ENCODE measurements at places on chromosomes 11 and 22.
A peak's percentile ranks its signal among the peaks of the same experiment; 100 is the strongest.

GRCh38 chr11:2313051-2313951 is 11.5 kb downstream of the TSPAN32 start:
- no peak for DNase-seq

GRCh38 chr22:48891688-48892577 is 935.7 kb downstream of the BRD1 start:
- no peak for DNase-seq

DNA sequence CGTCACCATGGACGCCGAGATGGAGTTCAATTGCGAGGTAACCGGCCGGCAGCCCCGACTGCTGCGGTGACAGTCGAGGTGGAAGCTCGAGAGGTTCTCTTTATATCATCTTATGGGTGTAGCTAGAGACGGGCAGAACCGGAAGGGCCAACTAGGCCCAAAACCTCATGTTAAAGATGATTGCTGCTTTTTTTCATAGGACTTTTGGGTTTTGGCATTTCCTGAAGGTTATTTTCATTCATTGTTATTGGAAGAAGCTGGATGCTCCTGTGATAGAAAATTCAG is 585 bp downstream of the NF2 start:
- DNase-seq, result no peak

- peak; percentile 82 for DNase-seq
These were observed 3.6 kb downstream of the HPS4 start for GRCh38 chr22:26479792-26480610.

- no peak for DNase-seq
These were observed 61.8 kb downstream of the MCHR1 start for GRCh38 chr22:40741116-40741515.
